Effector memory CD8-positive, alpha-beta T cell (primary cell): ENCODE measurements at places on chromosomes 13 and 19.

GRCh38 chr19:35404879-35405622 lies 34.2 kb downstream of the GPR42 start:
- no peak for DNase-seq

DNA sequence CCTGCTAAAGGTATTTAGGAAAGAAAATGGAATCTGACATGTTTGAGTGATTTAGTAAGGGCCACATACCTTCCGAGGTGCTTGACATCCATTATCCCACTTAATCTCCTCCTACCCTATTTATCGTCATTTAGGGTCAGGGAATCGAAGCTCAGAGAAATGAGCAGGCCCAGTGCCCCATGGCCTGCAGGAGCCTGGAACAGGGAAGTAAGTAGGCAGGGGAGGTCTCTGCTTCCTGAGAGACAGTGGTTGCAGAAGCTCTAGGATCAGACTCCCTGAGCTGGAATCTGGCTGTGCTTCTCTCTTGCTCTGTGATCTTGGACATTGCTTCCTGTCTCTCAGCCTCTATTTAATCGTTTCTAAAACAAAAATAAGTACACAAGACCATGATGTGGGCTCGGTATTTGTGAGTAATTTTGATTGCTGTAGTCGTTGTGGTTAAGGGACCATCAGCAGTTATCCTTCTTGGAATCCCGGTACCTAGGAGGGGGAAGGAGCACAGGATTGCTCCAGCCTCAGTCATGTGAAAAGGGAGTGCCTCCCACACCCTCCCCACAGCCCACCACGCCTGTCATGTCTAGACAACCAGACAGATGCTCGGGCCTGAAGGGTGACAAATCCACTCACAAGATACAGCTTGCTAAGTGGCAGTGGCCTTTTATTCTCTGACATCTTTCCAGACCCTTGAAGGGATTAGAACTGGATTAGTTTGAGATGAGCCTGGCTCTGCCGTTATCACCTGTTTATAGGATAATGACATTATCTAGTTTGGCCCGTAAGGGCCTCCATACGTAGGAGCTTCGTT lies 169.2 kb upstream of the TSHZ3 start:
- no peak for DNase-seq

- DNase-seq: no peak
These were observed 7.5 kb downstream of the SUGP2 start for GRCh38 chr19:19025861-19026260.

DNA sequence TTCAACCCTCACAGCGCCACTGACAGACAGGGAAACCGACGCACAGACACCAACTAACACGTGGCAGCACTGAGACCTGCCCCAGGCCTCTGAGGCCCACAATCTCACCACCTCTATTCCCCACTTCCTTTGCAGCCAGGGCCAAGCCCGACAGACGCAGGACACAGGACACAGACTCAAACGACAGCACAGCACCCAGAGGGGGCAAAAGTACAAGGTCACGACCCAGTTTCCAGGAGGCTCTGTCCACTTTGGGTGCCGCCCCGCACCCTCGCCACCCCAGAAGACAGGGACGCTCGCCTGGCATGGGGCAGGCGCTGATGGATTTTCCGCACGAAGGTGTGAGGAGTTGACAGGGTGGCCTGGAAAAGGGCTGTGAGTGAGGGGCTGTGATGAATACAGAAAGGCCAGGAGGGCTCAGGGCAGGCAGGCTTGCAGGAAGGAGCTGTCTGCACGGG lies 48.8 kb downstream of the MLLT1 start:
- DNase-seq: no peak

- DNase-seq: no peak
These were observed 10.6 kb downstream of the ATP11A start for GRCh38 chr13:112700291-112701060.

GRCh38 chr19:41265395-41266153 lies 1.4 kb downstream of the HNRNPUL1 start:
- no peak for DNase-seq
